ENCODE measurements at places on chromosomes 7 and 10. TPM values are rescaled to one million over a fixed set of nuclear protein-coding genes. Genes with fewer than 3 reads are reported as not detected.

The CYP3A7 gene
- 0.29 TPM for total RNA-seq

The ELFN1 gene
- not detected for total RNA-seq

The PON1 gene
- total RNA-seq: not detected

The SUN3 gene
- 0.32 TPM for total RNA-seq

The GIMAP2 gene
- total RNA-seq: 2.1 TPM

The CRYGN gene
- 0.16 TPM for total RNA-seq

The CHRM2 gene
- total RNA-seq: 0.32 TPM

The PARG gene
- 32.0 TPM for total RNA-seq
